NCI-H446 (cell line): ENCODE measurements at places on chromosomes 6 and 20.

- DNase-seq = peak; percentile 56
Observed at GRCh38 chr6:158220786-158221442, 52.8 kb downstream of the GTF2H5 start.

DNA sequence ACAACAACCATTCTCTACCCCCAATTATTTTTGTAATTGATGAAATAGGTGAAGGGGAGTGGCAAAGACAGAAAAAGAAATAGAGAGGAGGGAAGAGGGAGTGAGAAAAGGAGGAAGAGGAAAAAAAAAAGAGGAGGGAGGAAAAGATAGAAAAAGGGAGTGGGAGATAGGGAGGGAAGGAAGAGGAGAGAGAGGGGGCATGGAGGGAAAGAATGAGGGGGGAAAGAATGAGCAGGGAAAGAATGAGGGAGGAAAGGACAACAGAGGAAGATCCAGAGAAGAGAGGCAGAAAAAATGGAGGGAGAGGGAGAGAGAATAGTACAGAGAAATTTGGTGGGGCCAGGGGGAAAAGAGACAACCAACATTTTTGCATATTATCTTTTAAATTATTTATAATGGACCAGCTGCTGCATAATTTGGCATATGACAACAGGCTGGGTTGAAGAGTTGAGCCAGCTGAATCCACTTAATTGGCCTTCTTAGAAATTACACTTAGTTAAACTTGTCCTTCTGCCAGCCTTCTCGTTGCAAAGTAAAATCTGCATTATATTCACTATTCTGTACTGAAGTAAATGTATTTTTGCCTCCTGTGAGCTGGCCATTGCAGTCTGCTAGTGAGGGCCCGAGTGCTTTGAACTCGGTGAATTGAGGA is 101.0 kb downstream of the ARHGAP18 start:
- no peak for DNase-seq

DNA sequence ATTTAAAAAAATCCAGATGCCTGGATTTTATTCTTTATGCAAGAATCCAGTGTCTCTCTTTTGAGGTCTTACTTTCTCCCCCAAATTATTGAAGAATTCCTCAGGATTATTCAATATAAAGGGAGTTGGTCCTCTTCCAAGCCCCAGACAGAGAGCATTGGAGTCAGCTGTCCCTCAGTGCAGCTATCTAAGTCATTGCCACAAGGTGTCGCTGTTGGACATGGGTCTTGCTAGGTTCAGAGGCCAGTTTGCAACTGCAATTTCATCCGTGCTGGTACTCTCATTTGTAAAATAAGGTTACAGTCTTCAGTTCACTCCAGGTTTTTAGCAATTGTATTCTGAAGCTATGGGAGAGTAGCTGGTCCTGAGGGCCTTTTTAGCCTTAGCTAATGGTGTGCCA is 27.8 kb downstream of the CCN2 start:
- peak; percentile 9 for DNase-seq

- no peak for DNase-seq
Observed at GRCh38 chr6:156579564-156579963, 197.6 kb upstream of the ARID1B start.

DNA sequence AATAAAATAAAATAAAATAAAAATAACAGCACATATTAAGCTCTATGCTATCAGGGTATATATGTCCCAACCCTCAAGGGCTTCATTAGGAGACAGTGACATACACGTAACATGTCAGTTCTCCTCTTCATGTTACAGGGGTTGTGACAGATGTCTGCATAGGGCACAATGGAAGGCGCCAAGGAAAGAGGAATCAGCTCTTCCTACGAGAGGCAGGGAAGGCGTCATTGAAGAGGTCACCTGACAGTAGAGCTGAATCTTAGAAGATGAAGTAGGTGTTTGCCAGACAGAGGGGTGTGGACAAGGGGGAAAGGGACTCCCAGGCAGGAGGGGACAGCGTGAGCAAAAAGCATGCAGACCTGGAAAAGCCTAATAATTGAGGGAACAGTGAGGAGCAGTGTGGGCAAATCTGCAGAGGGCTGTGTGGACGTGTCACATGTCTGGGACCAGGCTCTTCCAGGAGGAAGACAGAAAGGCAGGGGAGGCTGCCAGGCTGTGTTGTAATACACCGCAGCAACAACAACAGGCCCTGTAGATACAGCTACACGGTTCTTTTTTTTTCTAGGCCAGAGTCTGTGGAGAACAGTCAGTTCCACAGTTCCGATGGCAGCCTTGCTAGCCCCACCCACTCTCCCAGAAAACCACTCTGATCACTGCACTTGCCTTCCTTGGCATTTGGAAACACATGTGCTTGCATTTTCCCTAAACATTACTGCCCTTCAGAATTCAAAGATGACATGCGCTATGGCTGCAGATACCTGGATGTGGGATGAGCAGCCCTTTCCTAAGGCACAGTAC is 2.5 kb upstream of the FKBP5 start:
- no peak for DNase-seq

DNA sequence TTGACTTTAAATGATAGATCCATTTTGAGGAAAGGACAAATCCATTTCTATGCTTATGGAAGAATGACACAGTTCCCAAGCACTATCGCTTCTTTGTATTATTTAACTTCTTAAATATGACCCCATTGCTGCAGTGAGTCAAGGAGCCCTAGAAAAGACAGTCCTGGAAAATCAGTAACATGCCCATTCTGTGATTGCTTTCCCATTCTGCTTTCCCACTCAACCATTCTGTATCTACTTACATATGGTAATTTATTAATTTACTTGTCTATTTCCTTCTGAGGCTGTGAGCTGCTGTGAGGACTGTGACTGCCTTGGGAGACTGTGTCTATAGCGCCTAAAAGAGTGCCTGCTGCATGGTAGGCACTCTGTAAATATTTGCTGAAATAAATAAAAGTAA is 85.4 kb upstream of the TMEM30A start:
- no peak for DNase-seq

- no peak for DNase-seq
Observed at GRCh38 chr20:17782768-17783167, 83.0 kb downstream of the BANF2 start.

DNA sequence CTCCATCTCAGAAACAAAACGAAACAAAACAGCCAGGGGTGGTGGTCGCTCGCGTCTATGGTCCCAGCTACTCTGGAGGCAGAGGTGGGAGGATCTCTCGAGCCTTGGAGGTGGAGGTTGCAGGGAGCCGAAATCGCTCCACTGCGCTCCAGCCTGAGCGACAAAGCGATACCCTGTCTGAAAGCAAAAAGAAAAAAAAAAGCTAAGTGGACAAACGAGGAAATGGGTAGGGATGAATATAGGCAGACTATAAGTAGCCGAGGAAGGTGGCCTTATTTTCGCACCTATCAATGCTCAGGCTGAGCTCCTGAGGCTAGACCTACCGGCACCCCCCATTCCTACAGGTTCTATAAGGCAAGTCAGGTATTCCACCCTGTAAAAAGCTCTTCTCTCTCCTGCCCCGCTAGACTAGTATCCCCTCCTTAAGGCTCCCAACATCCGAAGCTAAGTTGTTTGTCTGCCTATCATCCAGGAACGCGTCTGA is 650 bp upstream of the CASP8AP2 start:
- DNase-seq = no peak

GRCh38 chr20:7379621-7380220 is 560.5 kb downstream of the HAO1 start:
- DNase-seq = no peak

- no peak for DNase-seq
Observed at GRCh38 chr6:170143401-170144150, 147.3 kb downstream of the DLL1 start.

GRCh38 chr6:118617417-118617816 is 34.0 kb downstream of the CEP85L start:
- no peak for DNase-seq

- DNase-seq = peak; percentile 72
Observed at GRCh38 chr6:32118782-32119628, 9.0 kb downstream of the ATF6B start.
